NCI-H2171 (cell line): ENCODE measurements at places on chromosomes 13 and 19.

DNA sequence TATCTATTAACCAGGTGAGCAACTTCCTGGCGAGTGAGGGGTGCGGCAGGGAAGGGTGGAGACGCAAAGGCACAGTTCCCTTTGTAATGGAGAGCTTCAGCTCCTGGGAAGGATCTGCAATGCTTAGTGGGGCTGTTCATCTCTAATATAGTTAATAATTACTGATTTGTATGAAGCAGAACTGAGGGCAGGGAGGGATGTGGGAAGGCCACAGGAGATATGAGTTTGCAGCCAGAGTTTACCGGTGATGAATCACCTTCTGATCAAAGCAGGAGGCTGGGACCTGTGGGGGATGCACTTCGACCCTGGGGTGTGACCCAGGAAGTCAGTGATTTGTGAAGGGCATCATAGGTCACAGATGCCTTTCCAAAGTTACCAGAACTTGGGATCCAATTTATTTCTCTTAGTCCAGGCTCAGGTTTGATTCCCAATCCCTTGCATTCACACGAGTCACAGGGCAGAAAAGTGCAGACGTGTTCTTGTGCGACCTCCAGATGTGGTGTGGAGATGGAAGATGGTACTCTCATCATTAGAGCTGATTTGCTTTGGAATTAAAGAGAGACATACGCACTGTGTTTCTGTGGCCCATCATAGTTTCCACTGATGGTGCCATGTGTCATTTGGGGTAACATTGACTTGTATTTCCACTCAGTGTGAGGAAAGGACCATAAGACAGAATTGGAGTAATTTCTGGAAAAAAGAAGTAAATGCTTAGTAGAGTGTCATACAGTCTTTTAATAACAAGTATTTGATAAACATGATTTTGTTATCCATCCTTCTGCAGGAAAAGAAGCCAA lies 55.0 kb downstream of the LRCH1 start:
- no peak for DNase-seq

- no peak for DNase-seq
Observed at GRCh38 chr13:80235166-80235966, 105.6 kb downstream of the SPRY2 start.

DNA sequence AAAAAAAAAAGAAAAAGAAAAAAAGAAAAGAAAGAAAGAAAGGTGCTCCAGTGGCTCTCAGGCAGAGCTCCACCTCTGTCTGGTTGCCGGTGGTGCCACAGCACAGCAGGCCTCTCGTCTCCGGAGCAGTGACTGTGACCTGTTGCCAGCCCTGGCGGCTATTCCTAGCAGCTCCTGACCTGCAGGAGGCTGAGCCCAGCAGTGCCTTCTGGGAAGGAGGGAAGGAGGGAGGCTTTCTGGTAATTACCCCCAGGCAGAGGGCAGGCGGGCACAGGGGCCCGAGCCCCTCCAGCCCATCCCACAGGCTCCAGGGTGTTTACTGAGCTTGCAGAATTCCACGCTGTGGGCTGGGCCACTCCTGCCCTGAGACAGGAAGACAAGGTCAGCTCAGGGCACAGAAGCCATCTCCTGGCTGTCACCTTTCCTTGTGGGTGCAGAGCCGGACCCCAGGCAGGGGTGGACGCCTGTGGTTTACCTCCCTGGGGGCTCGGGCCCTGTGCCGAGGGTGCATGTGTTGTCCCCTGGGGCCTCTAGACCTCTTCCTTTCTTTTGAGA lies 77.9 kb downstream of the GNG7 start:
- peak; percentile 24 for DNase-seq

GRCh38 chr19:47305309-47305751 lies 4.3 kb upstream of the C5AR1 start:
- peak; percentile 59 for DNase-seq

DNA sequence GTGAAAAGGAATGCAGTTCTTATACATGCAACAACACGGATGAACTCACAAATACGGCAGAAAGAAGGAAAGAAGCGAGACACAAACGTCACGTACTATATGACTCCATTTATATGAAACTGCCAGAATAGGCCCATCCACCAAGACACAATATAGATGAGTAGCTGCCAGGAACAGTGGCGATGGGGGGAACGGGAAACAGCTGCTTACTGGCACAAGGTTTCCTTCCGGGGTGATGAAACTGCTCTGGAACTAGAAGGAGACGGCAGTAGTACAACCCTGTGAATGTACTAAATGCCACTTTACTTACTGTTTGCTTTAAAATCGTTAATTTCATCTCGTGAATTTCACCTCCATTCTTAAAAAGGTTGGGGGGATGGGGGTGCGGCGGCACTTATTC lies 28.9 kb downstream of the MLLT1 start:
- no peak for DNase-seq

DNA sequence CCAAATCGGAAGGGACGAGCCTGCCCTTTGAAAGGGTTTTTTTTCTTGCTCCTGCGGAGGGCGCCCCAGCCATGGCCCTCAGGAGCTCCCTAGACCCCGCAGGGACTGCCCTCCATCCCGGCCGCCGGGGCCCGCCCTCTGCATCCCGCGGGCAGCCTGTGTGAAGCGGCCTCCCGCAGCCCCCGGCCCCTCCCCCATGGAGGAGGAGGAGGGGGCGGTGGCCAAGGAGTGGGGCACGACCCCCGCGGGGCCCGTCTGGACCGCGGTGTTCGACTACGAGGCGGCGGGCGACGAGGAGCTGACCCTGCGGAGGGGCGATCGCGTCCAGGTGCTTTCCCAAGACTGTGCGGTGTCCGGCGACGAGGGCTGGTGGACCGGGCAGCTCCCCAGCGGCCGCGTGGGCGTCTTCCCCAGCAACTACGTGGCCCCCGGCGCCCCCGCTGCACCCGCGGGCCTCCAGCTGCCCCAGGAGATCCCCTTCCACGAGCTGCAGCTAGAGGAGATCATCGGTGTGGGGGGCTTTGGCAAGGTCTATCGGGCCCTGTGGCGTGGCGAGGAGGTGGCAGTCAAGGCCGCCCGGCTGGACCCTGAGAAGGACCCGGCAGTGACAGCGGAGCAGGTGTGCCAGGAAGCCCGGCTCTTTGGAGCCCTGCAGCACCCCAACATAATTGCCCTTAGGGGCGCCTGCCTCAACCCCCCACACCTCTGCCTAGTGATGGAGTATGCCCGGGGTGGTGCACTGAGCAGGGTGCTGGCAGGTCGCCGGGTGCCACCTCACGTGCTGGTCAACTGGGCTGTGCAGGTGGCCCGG lies 815 bp downstream of the MAP3K10 start:
- peak; percentile 13 for DNase-seq

DNA sequence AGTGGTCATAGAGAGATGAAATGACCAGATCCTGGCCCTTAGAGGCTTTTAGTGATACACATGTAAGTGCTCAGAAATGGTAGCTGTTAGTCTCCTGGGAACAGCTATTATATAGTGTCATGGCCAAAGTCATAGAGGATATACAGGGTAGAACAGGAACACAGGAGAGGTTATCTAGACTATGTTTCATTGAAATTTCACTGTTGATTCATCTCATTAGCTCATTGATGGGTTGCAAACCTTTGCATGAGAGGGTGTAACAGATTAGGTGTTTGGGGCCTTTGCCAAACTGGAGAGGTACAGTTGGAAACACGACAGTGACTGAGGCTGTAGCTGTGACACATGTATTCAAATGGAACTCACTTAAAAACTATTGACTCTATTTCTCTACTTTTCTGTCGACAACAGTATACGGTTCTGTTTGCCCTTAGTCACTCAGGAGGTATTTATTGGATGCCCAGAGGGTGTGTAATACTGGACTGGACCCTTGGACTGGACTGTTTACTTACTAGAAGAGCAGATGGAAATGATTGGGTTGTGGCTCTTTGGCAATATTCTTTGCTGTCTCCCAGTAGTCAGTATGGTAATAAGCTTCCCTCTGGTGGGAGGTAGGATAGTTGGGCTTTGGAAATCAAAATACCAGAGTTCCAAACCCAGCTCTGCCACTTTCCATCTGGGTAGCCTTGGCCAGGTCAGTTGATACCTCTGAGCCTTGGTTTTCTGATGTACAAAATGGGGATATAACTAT lies 29.8 kb downstream of the ARHGAP35 start:
- DNase-seq: no peak

DNA sequence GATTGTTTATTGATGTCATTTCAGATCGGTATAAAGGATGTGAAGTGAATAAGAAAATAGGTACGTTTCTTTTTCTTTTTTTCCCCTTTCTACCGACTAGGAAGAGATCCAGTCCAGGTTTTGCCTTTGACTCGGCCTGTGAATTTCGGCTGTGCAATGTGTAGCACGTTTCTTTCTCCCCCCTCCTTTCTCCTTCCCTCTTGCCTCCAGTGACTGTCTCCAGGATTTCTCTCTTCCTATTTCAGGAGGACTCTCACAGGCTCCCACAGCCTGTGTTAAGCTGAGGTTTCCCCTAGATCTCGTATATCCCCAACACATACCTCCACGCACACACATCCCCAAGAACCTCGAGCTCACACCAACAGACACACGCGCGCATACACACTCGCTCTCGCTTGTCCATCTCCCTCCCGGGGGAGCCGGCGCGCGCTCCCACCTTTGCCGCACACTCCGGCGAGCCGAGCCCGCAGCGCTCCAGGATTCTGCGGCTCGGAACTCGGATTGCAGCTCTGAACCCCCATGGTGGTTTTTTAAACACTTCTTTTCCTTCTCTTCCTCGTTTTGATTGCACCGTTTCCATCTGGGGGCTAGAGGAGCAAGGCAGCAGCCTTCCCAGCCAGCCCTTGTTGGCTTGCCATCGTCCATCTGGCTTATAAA lies at the start of gene GPC6:
GPC6 (plus strand) TSS at position 185 of the 657 bp plus-strand sequence.
- peak; percentile 90 for DNase-seq

DNA sequence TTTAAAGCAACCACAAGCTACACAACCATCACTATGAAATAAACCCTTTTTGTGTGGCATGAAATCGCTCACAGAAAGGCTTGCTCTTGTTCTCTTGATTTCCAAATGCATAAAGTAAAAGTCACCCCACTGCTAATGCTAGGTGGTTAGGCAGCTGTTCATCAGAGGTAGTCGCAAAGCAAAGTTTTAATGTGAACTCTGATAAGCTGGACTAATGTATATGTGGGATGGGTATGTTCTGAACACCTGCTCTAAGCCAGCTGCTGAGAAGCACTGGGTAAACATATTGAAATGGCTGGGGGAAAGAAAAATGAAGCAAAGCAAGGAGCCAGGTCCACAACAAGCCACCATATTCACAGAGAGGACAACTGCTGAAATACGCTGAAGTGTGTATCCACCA lies 142.3 kb downstream of the KLF12 start:
- DNase-seq: no peak

DNA sequence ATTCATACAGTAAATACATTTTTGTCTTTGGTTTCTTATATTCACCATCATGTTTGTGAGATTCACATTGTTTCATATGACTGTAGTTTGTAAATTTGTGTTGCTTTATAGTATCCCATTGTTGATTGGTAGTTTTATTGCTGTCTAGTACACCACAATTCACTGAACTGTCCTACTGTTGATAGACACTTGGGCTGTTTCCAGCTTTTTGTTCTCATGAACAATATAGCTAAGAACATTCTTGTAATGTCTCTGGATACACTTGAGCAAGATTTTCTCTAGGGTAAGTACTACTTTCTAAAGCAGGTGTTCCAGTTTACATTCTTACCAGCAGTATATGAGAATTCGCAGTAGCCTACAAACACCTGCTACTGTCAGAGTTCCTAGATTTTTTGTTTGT lies 37.8 kb downstream of the SKA3 start:
- DNase-seq: no peak

DNA sequence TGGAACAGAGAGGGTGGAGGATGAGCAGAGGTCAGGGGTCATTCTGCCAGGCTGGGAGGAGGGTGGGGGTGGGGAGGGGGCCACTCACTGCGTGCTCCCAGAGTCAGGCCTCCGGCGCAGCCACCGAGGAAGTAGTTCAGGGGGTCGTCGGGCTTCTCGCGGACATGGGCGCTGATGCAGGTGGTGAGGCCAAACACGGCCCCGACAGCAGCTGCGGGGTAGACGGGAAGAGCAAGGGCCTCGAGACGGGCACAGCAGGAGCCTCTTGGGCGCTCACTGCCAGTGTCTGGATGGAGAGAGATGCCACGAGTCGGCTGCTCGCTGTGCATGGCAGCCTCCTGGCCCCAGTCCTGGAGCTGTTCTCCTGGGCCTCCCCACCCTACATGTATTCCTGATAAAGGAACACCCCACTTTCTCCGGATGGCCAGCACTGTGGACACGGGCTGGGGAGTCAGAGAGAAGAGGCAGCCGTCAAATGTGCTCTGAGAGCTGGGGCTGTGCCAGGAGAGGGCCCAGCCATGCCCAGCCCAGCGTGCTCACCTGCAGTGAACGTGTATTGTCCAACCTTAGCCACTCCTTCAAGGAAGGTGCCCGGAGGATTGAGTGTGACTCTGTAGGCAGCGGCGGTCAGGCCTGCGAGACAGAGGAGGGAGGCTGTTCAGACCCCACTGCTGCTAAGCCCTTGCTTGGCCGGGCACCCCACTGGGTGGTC lies 7.1 kb downstream of the NDUFA11 start:
- DNase-seq: no peak

- no peak for DNase-seq
Observed at GRCh38 chr13:109998037-109998436, 211.7 kb upstream of the IRS2 start.

GRCh38 chr19:54109651-54110050 lies 5.8 kb downstream of the TFPT start:
- no peak for DNase-seq

GRCh38 chr13:106090001-106090400 lies 445.5 kb downstream of the EFNB2 start:
- no peak for DNase-seq

GRCh38 chr19:22735911-22736645 lies 47.9 kb downstream of the ZNF99 start:
- no peak for DNase-seq

DNA sequence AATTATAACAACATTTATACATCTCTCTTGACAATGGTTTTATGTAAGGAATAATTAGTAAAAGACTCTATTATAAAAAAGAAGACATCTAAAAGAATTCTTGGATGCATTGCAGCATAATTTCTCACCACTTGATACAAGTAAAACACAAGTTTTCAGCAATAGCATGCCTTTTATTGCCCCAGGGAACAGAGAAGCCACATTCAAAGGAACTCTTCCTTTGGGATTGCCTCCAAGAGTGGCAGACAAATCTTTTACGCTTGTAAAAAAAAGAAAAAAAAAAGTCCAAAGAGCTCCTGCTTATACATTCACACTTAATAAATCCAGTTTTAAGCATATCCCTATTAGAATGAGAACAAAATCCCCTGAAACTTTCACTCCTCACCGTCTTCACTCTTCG lies 2357.8 kb upstream of the PCDH20 start:
- DNase-seq: no peak

GRCh38 chr13:59533561-59534555 lies 629.9 kb downstream of the DIAPH3 start:
- no peak for DNase-seq

GRCh38 chr13:59236944-59237343 lies 926.8 kb downstream of the DIAPH3 start:
- DNase-seq: no peak

- no peak for DNase-seq
Observed at GRCh38 chr13:100097821-100098220, 8.9 kb downstream of the PCCA start.

DNA sequence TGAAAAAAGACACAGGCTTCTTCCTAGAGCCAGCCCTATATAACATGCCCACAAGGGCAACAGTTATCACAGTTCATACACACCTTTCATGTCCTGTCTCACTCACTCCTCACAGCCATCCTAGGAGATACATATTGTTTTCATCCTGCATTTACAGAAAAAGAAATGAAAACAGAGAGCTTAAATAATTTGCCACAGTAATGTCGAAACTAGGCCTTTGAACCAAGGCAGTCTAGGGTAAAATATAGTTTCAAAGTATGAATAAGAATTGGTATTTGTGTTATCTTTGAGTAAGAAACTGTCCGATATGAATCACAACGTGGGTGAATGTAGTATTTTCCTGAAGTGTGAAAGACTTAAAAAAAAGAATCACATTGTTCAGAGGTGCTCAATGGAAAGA lies 26.8 kb downstream of the CLDN10 start:
- DNase-seq: no peak
